ENCODE measurements at places on chromosomes 2 and 18.
A peak's percentile ranks its signal among the peaks of the same experiment; 100 is the strongest.

GRCh38 chr2:207482630-207483029 is 47.1 kb upstream of the CREB1 start:
- DNase-seq = no peak

- DNase-seq = no peak
These were observed 1.4 kb downstream of the OTOS start for GRCh38 chr2:240139011-240139441.

DNA sequence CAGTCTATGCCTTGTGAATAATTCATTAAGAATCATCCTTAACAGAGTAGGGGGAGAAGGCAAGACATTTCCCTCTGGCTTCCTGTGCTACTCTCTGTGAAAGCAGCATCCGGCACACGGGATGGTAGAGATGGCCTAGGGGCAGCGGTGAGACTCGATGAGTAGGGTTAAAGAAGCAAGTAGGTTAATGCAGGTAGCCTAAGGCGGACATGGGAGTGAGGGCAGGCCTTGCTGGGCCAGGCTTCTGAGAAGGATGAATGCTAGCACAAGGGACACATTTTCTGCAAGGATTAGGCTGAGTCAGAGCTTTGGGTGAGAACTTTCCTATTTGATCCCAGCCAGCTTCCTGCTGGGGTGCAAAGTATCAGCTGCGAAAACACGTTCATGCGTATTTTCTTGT is 80.8 kb downstream of the NXPH2 start:
- no peak for DNase-seq

DNA sequence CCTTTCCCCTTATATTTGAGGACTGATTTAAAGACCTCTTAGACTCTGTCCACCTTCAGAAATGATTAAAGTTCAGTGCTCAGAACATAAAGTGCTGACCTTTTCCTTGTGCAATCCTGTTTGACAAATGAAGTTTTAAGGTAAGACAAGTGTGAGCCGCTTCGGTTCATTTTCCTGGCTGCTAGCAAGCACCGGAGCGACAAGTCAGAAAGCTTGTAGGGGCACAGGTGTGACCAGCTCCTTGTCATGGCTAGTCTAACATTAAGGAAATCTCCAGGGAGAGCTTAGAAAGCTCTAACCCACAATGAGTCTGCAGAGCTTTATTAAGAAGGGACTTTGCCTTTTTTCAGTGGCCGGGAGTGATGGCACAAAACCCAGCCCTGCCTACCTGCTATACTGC is 2.3 kb upstream of the NCKAP5 start:
- no peak for DNase-seq

- DNase-seq = no peak
These were observed 43.5 kb downstream of the TFCP2L1 start for GRCh38 chr2:121241466-121241865.

- DNase-seq = no peak
These were observed 80.1 kb downstream of the NCAPH start for GRCh38 chr2:96415684-96416083.

- DNase-seq = no peak
These were observed 79.1 kb downstream of the TRIB2 start for GRCh38 chr2:12795851-12796250.

DNA sequence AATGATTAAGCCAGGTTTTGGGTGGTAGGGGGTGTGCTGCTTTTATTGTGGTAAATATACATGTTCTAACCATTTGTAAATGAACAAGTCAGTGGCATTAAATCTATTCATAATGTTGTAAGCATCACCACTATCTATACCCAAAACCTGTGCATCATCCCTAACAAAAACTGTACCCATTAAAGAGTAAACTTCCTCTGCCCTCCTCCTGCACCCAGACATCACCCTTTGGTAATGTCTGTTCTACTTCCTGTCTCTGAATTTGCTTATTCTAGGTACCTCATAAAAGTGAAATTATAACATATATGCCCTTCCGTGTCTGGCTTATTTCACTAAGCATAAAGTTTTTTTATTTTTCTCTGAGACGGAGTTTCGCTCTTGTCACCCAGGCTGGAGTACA is 14.1 kb downstream of the RIF1 start:
- no peak for DNase-seq

DNA sequence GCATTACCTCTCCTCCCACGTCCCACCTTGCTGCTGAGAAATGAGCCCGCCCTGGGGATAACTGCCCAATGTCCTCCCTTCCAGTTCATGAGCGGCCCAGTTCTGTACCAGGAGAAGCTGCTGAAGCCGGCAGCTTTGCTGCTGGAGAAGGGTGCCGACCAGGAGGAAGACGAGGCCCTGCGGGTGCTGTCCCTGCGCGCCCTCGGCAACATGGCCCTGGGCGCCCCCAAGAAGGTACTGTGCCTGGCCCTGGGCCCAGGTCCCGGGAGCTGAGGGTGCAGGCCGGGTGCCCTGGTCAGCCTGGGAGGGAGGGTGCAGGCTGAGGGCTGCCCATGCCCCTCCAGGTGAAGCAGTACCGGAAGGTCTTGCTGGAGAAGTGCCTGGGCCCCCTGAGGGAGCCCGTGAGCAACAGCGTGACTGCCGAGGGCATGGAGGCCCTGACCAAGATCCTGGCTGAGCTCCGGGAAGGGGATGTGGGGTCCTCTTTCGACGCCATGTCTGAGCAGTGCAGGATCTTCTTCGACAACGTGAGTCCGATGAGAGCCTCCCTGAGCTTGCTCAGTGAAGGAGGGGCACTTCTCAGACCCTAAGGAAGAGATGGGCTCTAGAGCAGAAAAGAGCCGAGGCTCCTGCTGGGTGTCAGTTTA is 25.7 kb downstream of the HJURP start:
- DNase-seq = no peak

- DNase-seq = no peak
These were observed 402.8 kb upstream of the SYT4 start for GRCh38 chr18:43680096-43680495.

- DNase-seq = no peak
These were observed 71.4 kb upstream of the LAPTM4A start for GRCh38 chr2:20122864-20123263.

- DNase-seq = no peak
These were observed 235.8 kb downstream of the SEPTIN10 start for GRCh38 chr2:109377976-109378375.

- no peak for DNase-seq
These were observed at the start of gene TMEM237 for GRCh38 chr2:201643216-201643890. TMEM237 (minus strand) TSS chr2:201643503; CDS start chr2:201643400, 103 bp downstream.

DNA sequence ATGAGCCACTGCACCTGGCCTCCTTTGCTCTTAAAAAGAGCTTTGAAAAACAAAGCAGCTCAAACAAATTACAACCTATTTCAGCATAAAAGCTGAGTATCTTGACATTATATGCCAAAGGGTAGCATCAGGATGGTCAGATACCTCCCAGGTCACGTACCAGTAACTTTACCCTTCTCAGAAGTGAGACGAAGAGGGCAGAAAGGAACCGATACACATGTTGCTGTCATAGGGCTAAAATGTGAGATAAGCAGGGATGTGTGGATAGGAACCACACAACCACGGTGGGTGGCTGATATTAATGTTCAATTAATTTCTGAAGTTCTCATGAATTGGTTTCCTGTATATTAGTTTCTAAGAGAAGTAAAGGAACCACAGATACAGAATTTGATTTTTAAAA is 12.6 kb upstream of the RNU2-63P start:
- no peak for DNase-seq

DNA sequence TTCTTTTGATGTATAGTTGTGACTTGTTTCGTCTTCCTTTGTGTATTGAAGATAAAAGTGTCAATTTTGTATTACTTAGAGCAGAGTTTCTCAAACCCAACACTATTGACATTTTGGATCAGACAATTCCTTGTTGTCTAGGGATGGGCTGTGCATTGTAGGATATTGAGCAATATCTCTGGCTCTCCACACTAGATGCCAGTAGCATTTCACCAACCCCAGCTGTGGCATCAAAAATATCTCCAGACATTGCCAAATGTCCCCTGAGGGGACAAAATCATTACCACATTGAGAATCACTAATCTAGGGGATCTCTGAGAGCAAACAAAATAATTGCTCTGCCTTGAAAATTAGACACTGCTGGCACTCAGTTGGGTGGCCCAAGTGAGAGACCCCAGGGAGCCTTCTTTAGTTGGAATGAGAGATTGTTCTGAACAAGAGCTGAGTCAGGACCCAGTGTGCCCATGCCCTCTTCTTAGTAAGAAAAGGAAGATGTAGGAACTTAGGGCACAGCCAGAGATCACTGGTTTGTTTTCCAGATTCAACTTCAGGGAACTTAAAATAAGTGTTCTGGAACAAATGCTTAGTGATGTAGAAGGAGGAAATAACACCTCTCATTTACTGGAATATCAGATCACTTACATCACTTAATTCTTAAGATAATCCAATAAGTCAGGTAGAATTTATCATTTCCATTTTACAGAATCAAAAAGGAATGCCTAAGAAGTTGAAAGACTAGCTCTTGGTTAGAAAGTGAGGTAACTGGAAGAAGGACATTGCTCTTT is 466.6 kb upstream of the TNP1 start:
- DNase-seq = no peak

DNA sequence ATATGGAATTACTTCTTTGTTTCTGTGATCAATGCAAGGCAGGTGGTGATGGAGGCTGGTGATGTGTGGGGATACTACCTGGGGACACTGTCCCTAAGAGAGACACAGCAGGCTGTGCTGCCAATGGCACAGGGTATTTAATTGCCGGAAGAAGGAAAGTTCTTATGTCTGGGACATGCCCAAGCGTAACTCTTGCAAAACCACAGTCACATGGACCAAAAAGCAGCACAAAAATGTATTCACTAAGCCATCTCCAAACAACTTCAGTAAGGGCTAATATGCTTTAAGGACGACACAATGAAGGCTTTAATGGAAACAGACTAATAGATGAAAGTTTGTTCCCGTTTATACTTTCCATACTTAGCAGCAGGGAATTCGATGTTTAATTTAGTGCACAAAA is 49.7 kb upstream of the AP1S3 start:
- DNase-seq = no peak

DNA sequence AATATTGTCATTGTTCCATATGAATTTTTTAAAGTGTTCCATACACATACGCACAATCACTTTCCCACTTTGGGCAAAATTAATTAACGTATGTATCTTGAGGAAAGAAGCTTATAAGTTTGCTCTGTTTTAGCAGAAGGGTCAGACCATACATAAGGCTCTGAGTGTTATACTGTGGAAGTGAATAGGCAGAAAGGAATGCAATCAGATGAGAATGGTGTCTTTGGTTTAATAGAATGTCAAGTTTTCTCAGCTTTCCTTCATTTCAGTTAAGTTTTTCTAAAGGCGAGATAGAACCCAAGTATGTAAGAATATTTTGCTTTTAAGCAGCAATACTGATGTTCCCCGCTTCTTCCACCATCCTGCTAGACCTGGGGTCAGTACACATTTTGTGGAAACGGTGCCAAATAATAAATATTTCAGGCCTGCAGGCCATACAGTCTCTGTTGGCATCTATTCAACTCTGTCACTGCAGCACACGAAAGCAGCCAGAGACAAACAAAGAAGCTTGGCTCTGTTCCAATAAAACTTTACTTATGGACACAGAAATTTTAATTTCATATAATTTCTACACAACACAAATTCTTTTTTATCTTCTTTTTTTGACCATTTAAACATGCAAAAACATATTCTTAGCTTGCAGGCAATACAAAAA is 100.6 kb downstream of the UPP2 start:
- peak; percentile 51 for DNase-seq

DNA sequence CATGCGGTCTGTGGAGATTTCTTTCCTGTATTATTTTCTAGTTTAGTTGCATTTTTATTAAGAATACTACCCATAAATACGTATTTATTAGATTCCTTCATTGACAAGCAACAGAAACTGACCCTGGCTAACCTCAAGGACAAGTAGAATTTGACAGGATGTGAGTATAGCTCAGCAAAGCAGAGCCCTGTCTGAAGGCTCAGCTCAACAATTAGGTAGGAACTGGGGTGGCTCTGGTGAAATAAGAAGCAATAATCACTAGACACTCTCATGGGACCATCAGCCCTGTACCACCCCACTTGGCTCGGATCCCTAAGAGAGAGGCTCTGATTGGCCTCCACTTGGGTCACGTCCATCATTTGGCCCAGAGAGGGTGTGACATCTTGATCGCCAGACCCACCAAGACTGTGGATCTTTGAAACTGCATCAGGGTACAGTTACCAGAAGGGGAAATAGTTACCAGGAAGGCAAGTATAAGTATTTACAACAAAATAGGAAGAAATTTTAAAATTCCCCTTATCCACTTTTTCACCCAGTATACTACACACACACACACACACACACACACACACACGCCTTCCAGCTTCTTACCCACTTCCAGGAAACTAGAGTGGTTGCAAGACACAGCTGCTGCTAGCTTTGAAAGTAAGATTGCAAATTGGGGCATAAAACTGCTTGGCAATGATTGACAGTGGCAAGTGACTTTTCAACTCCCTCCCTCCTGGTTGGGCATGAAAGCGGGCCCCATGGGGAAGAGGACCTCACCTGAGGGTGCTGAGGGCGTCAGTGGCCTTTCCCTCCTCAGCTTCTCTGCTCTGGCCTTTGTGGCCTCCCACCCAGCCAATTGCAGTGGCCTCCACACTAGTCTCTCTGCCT is 41.8 kb downstream of the KCTD18 start:
- DNase-seq = no peak

DNA sequence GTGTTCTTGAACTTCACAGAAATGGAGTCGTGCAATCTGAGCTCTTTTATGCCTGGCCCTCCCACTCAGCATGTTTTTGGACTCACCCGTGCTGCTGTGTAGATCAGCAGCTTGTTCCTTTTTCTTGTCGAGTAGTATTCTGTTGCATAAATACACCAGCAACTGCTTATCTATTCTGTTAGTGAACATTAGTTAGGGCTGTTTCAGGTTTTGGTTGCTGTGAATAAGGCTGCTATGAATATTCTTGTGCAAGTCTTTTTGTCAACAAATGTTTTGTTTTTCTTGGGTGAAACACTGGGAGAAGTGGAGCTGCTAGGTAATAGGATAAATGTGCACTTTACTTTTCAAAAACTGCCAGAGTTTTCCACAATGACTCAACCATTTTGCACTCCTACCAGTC is 15.3 kb upstream of the CIDEA start:
- DNase-seq = no peak

DNA sequence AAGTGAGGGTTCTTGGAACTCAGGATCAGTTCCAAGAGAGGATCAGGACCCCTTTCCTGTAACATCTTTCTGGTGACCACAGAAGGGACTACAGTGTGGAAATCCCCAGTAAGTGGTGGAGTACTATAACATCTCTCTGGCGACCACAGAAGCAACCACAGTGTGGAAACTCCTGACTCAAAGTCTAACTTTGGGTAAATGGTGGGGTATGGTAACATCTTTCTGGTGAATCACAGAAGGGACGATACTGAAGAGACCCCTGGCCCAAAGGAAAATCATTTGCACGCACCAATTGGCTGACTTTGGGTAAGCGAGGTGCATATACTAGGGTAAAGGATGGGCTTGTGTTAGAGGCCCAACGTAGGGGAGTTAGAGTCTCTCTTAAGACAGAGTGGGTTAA is 56.3 kb upstream of the GULP1 start:
- DNase-seq = no peak

GRCh38 chr2:170147576-170147975 is 30.4 kb upstream of the MYO3B start:
- no peak for DNase-seq

DNA sequence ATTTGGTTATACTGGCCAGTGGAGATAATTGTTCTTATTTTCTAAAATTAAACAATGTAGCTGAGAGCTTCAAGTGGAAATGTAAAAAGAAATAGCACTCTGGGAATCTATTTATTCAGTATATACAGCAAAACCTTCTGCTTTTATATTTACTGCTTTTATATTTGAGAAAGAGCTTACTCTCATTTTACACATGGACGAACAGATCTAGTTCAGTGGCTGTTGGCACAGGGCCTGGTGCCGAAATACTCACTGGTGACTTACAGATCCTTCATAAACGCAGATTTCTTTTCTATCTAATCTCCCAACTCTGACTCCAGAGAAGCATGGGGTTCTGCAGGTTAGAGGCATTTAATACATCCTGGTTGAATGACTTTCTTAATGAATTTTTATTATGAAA is 266.2 kb downstream of the ASXL3 start:
- DNase-seq = peak; percentile 59

All from spinal cord (tissue), 10 donors.